ENCODE measurements at places on chromosomes 3 and 15. TPM values are rescaled to one million over a fixed set of nuclear protein-coding genes. Genes with fewer than 3 reads are reported as not detected.

DNA sequence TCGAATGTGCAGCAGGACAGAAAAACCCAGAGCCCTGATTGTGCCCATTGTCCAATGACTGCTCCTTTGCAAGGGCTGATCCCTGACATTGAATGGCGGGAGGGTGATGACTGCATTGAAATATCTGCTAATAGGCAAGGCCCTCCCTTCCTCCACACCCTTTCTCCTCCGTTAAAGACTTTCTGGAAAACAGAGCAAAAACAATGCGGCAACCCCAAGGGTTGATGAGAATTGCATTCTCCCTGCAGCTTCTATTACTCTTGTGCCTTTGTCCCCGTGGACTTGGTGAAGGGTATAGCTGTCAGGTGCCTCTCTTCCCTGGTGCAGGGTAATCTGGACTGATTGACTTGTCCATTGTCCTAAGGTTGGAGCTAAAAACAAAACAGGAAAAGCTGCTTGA, 71.8 kb downstream of the THSD4 start:
- no peak for ATAC-seq
- H3K36me3 ChIP-seq = no peaks in the 10 kb centered on the region
- peaks cover 14% of the 10 kb centered on the region for H3K27me3 ChIP-seq
- no peak overlapping the region for H3K4me3 ChIP-seq

The IL17RD gene
- total RNA-seq = 0.48 TPM

The MINAR1 gene
- 0.93 TPM for total RNA-seq

DNA sequence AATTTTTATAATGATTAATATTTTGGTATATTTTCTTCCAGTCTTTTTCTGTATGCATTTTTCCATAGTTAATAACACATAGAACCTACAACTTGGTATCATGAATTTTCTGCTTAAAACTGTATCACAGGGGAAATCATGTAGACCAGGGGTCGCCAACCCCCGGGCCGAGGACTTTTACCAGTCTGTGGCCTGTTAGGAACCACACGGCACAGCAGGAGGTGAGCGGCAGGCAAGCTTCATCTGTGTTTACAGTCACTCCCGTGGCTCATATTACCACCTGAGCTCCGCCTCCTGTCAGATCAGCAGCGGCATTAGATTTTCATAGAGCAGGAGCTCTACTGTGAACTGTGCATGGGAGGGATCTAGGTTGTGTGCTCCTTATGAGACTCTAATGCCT, 54.7 kb downstream of the RPL22L1 start:
- ATAC-seq = no peak
- no peak overlapping the region for H3K4me3 ChIP-seq
- no peak overlapping the region for H3K27ac ChIP-seq
- no peaks in the 10 kb centered on the region for H3K36me3 ChIP-seq
- peaks cover 5% of the 10 kb centered on the region for H3K4me1 ChIP-seq
- H3K27me3 ChIP-seq = peaks cover 18% of the 10 kb centered on the region

The RLBP1 gene
- not detected for total RNA-seq

The GADL1 gene
- total RNA-seq = not detected

- H3K4me1 ChIP-seq = no peaks in the 10 kb centered on the region
- no peaks in the 10 kb centered on the region for H3K36me3 ChIP-seq
- ATAC-seq = no peak
- no peak overlapping the region for H3K27ac ChIP-seq
Observed at GRCh38 chr3:79297245-79297960, 470.4 kb downstream of the ROBO1 start.
